Activated B cell treated with CpG ODN at 0.5 μM for 24 hours (primary cell): ENCODE measurements at places on chromosomes 11 and 22. TPM values are rescaled to one million over a fixed set of nuclear protein-coding genes. Genes with fewer than 3 reads are reported as not detected.

DNA sequence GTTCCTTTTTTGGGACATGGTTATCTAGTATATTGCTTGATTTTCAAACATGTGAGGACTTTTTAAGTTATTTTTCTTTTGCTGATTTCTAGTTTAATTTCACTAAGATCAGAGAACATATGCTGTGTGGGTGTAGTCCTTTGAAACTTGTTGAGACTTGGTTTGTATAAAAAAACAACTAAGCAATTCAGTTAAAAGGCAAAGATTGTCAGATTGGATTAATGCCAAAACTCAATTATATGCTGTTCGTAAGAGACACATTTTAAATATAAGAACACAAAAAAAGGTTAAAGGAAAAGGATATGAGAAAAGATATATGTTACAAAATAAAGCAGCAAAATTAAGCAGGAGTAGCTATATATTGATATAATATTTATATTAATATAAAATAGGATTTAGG lies 17.8 kb upstream of the RRM1 start:
- H3K4me1 ChIP-seq: peaks cover 5% of the 10 kb centered on the region
- H3K27ac ChIP-seq: no peak overlapping the region
- DNase-seq: no peak
- peaks cover 46% of the 10 kb centered on the region for H3K36me3 ChIP-seq

- H3K4me3 ChIP-seq: no peak overlapping the region
- no peak for DNase-seq
- H3K36me3 ChIP-seq: peaks cover 74% of the 10 kb centered on the region
- H3K27me3 ChIP-seq: no peaks in the 10 kb centered on the region
- peaks cover 6% of the 10 kb centered on the region for H3K4me1 ChIP-seq
Measured at GRCh38 chr11:59115553-59115952, 8.5 kb downstream of the FAM111B start.

DNA sequence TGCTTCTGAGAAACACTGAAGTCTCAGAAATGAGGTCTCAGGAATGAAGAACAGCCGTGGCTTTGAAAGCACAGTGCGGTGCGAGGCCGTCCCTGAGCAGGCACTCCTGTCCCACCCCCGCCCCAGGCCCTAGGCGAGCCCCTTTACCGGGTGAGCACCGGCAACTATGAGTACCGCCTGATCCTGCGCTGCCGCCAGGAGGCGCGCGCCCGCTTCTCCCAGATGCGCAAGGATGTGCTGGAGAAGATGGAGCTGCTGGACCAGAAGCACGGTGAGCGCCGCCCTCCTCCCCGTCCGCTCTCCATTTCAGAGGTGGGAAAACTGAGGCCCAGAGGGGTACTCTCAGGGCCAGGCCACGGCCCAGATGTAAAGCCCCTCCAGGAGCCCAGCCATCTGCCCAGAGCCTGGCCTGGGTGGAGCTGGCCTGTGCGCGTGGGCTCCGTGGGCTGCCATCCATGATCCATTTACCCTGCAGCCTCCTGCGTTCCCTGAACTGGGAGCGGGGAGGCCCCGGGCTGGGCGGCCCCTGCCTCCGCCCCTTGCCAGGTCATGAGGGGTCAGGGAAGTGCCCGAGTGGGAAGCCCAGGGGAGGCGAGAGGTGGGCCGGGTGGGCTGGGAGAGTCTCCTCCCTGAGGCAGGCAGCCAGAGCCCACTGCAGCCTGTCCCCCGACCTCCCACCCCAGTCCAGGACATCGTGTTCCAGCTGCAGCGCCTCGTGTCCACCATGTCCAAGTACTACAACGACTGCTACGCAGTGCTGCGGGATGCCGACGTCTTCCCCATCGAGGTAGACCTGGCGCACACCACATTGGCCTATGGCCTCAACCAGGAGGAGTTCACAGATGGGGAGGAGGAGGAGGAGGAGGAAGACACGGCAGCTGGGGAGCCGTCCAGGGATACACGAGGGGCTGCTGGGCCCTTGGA lies 9.5 kb downstream of the SLC16A8 start:
- peaks cover under 1% of the 10 kb centered on the region for H3K27me3 ChIP-seq
- peaks cover 49% of the 10 kb centered on the region for H3K36me3 ChIP-seq
- H3K4me3 ChIP-seq: no peak overlapping the region
- no peaks in the 10 kb centered on the region for H3K4me1 ChIP-seq
- DNase-seq: no peak

CLCF1 gene
- total RNA-seq: 28.2 and 30.7 TPM in 2 replicates

ENTHD1 gene
- 0.15 TPM in 1 of 2 replicates, not detected in the other for total RNA-seq
